ENCODE measurements at places on chromosomes 5 and 9.

DNA sequence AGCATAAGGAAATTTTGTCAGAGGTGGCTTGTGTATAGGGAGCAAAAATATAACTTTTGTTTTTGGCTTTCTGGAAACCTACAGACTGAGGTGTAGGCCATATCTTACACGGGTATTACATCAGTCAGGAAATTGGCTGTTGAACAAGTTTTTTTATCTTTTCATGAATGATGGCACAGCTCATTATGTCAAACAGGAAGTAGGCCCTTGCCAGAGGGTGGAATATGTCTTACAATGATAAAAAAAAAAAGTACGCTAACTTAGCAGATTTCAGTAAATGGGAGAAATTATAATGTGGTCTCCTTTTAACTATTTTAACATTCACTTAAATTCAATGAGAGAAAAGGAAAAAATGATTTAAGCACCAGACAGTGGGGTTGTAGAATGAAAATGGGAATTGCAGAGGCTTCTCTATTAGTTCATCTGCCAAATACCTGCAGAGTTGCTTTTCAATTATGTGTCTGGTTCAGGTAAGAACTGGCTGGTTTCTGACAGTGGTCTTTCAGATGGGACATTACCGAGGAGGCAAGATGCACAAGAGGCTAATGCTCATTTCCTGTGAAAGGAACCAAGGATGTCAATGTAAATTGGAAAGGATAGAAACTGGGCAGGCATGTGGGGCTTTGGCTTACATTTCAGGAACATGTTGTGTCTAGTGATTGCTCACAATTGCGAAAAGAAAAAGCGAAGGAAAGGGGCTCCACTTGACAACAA, 169.9 kb downstream of the NNT start:
- DNase-seq: no peak

DNA sequence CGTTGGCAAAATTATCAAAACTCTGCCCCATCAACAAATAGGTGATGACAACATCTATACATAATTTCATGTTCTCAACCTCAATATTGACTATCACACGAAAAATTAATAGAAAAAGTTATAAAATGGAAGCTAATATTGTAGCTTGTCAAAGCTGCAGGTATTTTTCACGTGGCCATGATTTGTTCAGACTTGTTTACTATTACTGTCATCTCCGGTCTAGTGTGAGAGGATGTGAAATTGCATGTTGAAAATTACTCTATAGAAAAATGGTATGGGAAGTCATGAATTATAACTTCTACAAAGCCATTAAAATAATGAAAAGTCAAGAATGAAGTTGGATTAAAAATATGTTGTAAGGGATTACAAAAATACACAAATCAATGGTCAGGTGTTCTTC, 385.8 kb downstream of the PTPRD start:
- DNase-seq: no peak

GRCh38 chr5:160287378-160288051, 24.8 kb downstream of the CCNJL start:
- no peak for DNase-seq

DNA sequence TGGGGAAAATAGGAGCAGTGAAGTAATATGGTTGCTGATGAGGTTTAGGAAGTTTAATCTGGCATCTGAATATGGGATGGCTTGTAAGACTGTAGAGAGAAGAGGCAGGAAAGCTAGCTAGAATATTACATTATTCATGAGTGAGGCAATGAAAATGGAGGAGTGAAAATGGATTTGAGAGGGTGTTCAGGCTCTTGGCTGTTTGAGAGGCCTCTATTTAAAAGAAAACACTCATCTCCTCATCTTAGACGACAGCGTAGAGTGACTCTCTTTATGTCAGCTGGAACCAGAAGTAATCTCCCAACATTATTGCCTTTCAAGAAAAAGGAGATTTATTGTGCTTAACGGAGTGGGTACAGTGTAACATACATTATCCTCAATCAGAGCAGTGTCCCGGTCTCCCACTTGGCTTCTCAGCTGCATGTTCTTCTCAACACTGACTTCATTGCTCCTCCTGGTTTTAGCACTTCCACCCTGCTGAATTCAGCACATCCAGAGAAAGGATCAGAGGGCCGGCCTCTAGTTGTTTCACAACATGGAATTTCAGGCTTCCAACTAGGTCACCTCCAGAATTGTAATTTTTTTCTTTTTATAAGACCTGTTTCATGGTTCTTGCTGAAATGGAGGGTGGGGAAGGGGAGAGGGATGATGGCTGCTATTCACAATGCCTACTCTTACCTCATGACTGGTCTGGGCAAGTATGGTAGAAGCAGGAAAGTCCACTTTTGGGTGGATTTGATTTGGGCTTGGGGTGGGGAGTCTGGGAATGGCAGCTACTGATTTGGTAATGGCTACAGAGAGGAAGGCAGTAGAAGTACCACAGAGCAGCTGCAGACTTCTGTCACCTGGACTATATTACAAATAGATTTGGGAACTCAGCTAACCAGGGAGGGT, 52.9 kb upstream of the KIAA1958 start:
- DNase-seq: no peak

GRCh38 chr9:89491694-89492093, 6.2 kb downstream of the SEMA4D start:
- no peak for DNase-seq

DNA sequence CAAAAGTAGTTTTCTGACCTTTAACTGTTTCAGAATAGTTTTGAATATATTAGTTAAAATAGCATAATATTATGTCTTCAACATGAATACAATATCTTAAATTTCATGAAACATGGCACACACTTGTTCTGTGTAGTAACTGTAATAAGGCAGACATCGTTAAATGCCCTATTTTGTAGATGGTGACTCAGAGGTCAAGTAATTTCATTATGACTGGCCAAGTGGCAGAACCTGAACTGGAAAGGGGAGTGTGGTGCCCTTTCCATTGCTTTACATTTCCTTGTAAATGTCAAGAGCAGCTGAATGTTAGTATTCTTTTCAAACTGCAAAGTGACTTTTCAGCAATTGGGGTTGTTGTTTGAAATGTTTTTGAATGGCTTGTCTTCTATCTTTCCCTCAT, 201.2 kb upstream of the CDKN2B start:
- DNase-seq: no peak

Measured in stimulated activated CD4-positive, alpha-beta T cell treated with anti-CD3 and anti-CD28 coated beads, Interleukin-1b, Interleukin-23, amount 100 ng/mL, for 1 hour (primary cell).